ENCODE measurements at places on chromosomes 4 and X.
A peak's percentile ranks its signal among the peaks of the same experiment; 100 is the strongest.

- no peak for DNase-seq
Observed at GRCh38 chr4:82588771-82589270, 27.0 kb upstream of the TMEM150C start.

DNA sequence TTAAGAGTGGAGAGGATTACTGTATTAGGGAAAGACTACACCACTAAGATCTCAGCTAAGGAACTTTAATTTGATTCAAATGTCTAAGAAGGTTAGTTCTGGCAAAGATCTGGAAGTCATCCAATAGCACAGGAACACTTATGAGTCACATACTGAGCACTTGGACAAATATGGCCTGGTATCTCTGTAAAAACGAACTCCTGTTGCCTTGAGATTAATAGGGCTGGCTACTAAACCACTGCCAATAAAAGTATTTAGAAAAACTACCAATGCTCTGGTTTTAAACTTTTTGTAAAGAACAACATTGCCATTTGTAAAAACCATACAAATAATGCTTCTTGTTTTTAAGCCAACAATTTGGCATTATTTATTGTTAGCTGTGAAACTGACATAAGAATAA is 70.5 kb downstream of the SEC24D start:
- DNase-seq, result no peak

GRCh38 chrX:131330735-131331134 is 41.6 kb upstream of the IGSF1 start:
- no peak for DNase-seq

- DNase-seq, result peak; percentile 54
Observed at GRCh38 chrX:111447298-111447697, 35.3 kb upstream of the DCX start.

DNA sequence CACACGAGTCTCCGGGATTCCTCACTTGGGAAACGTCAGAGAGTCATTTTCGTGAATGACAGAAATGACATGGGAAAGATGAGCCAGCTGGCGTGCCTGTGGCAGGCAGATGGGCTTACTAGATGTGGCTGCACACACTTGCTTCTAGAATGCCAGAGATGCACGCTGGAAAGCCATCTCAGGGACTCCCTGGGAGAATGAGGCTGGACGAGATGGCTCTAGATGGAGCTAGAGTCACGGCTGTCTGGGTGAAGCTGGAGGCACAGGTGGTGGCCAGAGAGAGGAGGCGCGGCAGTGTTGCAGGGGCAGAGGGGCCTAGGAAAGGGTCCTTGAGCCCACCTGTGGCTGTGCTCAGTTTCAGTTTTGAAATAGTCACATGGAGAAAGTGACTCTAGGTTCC is 26.0 kb downstream of the TKTL1 start:
- no peak for DNase-seq

GRCh38 chrX:132532913-132533312 is 44.1 kb upstream of the MBNL3 start:
- DNase-seq, result no peak

DNA sequence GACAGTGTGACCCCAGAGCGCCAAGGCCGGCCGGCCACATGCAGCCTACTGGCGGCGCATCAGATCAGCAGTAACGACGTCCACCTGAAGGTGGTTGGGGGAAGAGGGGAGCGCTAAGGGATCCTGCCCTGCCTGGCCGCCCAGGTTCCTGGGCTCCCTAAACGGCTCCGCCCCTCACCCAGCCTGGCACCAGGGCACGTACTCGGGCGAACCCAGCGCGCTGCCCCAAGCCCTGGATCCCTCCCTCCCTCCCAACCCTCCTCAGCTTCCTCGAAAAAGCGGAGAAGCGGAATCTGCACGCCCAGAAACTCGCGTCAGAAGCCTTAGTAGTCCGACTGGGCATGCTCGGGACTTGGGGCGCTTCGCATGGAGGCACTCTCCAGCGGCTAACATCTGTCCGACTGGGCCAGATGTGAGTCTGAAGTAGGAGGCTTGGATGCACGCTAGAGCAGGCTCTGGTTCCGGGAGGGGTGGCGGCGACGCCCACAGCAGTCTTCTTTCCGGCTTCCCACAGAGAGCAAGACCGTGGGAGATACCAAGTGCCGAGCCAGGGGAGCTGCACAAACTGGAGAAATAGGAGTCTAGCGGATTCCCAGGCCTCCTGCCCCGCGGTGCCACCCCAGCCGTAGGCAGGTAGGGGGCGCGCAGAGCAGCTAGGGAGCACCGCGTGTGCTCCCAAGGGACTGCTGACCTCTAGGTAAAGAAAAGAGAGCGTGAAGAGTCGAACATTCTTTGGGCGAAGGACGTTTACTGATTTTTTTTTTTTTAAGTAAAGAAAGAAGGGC is 114.3 kb upstream of the TEX13C start:
- DNase-seq, result peak; percentile 42

Data from HEK293T (cell line).